Epithelial cell of esophagus (primary cell): ENCODE measurements at places on chromosomes 11 and 22.

DNA sequence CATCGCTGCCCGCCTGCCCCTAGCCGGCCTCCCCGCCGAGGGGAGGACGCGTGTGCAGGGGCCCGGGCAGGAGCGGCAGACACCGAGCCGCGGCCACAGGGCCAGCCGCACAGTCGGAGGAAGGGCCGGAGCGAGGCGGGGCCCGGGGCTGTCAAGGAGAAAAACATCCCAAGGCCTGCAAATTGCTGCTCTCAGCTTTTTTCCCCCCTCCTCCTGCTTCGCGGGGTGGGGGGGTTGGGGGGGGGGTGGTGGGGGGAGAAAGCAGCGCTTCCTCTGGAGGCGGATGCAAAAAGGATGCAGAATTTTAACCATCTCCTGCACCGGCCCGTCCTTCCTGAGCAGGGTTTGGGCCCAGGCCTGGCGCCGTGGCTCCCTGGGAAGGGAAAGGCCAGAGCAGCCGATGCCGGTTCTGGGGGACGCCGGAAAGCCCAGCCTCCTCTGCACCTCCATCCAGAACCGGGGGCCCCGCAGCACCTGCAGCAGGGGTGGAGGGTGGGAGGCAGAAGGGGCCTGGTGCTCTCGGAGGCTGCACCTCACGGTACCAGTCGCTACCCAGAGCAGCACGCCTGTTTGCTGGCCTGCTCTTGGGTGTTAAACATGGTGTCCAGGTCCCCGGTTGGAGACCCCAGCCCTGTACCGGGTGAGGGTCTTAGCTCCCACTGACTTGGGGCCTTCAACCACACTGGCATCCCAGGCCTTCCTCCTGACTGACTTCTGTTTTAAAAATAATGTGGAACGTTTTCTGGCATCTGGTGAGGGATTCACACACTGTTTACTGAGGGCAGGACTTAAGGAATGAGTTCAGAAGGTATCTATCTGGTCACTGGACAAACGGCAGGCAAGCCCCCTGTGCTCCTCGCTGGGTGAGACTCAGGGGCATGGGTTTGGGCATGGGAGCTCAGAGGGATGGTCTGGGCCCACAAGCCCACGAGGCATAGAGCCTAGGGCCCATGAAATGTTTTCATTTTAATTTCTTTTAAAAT, 77.4 kb upstream of the WNT7B start:
- peak; percentile 54 for DNase-seq

DNA sequence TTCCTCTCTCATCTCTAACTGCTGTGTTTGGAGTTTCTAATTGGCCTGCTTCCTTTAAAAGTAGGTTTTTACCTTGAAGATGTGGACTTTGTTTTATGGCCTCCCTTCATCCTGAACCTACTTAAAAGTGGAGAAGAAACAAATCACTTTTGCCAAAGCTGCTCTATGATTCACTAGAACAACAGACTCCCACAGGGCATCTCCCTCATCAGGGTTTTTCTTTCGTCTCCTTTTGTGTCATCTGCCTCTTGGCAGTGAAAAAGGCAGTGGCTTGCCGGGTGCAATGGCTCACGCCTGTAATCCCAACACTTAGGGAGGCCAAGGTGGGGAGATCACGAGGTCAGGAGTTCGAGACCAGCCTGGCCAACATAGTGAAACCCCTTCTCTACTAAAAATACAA, 186.6 kb upstream of the MTNR1B start:
- no peak for DNase-seq

DNA sequence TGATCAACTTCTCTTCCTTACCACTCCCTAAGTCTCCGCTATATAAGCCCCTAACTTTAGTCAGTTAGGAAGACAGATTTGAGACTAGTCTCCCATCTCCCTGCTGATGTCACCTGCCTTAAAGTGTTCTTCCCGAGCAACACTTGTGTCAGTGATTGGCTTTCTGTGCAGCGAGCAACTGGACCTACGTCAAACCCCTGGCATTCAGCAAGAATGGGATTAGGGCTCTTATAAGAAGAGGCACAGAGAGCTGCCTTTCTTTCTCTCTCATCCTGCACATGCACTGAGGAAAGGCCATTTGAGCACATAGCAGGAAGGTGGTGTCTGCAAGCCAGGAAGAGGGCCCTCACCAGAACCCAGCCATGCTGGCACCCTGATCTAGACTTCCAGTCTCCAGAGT, 116.6 kb upstream of the THY1 start:
- no peak for DNase-seq

GRCh38 chr22:19974268-19974861, 32.7 kb upstream of the TXNRD2 start:
- DNase-seq, result peak; percentile 35

GRCh38 chr11:3893311-3893710, 37.8 kb downstream of the STIM1 start:
- DNase-seq, result no peak

DNA sequence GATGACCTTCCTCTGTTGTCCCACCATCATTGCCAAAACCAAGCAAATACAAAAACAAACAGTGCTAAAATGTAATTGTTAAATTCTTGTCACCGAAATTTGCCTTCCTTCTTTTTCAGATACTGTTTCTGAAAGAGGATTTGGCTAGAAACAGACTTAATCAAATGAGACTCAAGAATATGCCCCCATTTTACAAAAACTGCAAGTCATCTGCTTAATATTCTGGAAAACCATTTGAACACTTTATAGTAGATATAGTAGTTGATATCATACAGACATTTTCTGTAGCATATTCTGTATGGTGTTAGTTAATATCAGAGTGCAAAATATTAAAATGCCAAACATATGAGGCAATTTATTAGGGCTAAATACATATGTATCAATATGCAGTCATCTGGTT, 3.5 kb downstream of the OR5M1 start:
- DNase-seq, result no peak

- no peak for DNase-seq
Measured at GRCh38 chr11:118657238-118657637, 22.2 kb downstream of the TREH start.

DNA sequence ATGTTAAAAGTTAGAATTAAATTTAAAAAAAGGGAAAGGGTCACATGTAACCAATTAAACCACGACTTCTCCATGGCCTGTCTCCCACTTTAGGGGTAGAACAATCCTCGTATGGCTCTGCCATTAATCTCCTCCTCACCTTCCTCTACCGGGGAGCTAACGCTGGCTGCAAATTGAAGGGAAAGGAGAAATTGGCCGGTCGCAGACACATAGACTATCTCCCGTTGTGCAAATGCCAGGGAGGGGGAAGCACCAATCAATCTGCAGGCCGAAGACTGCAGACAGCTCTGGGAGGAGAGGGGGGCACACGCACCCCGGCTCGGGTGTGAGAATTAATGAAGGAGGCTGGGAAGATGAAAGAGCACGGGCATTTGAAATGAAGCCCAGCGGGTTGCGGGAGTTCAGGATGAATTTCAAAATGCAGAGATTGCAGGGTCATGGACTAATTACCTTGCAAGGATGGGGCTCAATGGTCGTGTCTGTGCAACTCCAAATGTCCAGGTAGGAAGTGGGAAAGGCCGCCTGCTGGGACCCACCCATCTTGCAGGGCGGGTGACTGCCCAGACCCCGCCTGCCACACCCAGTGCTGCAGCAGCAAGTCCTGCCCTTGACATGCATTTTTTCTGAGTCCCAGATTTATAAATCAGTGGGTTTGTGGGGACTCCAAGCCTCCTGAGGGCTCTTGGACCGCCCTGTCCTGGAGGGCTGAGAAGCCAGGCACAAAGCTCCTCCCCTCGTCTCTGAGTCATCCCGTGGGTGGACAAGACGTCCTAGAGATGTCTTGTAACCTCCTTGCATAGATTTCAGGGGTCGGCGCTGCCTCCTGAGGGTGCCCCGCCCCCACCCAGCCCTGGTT, 534.2 kb downstream of the TBC1D22A start:
- no peak for DNase-seq

DNA sequence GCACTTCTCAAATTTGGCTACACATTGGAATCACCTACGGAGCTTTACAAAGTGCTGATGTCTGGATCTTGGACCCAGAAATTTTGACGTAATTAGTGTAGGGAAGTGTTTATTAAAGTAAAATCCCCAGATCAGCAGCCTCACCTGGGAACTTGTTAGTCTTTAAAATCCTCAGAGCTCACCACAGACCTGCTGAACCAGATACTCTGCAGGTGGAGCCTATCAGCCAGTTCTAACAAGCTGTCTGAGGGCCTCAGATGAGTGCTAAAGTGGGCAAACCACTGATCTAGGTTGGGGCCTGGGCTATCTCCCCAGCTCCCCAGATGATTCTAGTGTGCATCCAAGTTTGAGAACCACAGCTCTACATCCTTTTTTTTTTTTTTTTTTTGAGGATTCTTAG, 436.0 kb downstream of the ETS1 start:
- peak; percentile 32 for DNase-seq

GRCh38 chr11:71381781-71382505, 66.2 kb downstream of the DHCR7 start:
- DNase-seq, result no peak

GRCh38 chr22:40449676-40450035, 79.3 kb downstream of the SGSM3 start:
- peak; percentile 25 for DNase-seq

GRCh38 chr22:23884140-23884539, 10.0 kb upstream of the MIF start:
- no peak for DNase-seq

- peak; percentile 80 for DNase-seq
Measured at GRCh38 chr11:38460896-38461295, 1862.9 kb upstream of the RAG2 start.

DNA sequence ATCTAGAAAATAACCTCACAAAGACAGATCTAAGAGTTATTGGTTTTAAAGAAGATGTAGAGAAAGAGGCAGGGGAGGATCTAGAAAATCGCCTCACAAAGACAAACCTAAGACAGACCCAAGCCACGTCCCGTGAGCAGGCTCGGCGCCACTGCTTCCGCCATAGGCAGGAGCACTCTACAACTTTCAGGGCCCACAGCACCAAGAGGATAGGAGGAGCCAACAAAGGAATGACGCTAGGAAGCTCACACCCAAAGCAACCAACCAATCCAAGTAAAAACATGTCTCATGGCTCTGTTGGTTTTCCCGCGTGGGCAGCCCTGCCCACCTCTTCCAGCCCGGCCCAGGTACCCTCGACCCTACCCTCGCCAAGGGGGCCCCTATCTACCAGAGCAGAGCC, 4167.4 kb upstream of the OR11H1 start:
- DNase-seq, result no peak

GRCh38 chr11:34680206-34680605, 59.3 kb downstream of the EHF start:
- peak; percentile 79 for DNase-seq

DNA sequence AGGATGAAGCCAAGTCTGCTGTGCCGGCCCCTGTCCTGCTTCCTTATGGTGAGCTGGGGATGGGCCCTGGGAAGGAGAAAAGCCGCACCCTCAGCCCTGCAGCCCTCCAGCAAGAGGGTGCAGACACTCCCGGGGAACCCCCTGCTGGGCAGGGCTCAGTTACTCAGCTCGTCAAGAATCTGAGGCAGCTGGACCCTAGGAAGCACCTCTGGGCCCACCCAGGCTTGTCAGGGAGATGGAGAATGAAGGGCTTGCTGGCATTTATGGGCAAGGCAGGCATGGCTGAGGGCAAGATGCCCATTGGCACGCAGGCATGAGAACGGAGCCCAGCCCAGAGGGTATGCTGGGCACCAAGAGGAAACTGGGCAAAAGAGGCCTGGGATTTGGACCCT, 12.9 kb downstream of the RELT start:
- DNase-seq, result peak; percentile 44

DNA sequence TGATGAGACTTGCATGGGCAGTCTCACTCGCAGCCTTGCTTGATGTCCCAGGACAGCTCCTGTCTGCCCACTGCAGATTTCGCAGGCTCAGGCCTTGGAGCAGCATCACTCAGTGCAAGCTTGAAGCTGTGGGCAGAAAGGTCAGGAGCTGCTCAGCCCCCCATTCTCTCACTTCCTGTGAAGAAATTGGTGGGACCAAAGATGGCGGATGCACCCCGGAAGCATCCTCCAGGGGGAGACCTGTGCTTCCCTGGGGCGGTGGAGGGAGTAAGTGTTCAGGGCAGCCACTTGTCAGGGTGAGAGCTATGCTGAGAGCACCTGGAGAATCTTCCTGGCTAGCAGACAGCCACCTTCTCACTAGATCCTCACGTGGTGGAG, 11.3 kb downstream of the PLAAT2 start:
- DNase-seq, result no peak

- peak; percentile 91 for DNase-seq
Measured at GRCh38 chr11:102685338-102685737, 20.2 kb downstream of the MMP27 start.

DNA sequence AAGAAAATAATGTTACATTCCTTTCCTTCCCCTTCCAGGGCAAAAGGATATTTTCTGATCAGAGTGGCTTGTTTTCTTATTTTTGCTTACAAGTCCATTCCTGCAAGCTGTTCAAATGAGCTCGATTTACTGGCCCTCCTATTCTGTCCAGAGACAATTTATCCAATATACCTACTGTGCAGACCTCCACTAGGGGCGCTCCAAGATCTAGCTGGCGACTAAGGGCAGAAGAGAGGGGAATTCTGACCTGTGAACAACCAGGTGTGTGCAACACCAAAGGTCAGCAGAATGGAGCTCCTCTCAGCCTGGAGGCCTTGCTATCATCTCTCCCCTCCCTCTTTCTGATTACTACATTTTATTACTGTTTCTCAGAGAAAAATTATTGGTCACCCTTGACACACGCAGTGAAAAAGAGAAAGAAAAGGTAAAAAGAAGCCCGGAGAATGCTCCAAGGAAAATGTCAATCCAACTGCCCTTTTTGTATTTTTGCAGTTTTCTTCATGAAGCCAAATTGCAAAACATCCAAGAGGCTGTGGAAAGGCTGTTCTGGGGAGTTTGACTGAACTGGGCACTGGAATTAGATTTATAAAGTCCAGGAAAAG, 3.2 kb downstream of the SEZ6L start:
- DNase-seq, result peak; percentile 34

DNA sequence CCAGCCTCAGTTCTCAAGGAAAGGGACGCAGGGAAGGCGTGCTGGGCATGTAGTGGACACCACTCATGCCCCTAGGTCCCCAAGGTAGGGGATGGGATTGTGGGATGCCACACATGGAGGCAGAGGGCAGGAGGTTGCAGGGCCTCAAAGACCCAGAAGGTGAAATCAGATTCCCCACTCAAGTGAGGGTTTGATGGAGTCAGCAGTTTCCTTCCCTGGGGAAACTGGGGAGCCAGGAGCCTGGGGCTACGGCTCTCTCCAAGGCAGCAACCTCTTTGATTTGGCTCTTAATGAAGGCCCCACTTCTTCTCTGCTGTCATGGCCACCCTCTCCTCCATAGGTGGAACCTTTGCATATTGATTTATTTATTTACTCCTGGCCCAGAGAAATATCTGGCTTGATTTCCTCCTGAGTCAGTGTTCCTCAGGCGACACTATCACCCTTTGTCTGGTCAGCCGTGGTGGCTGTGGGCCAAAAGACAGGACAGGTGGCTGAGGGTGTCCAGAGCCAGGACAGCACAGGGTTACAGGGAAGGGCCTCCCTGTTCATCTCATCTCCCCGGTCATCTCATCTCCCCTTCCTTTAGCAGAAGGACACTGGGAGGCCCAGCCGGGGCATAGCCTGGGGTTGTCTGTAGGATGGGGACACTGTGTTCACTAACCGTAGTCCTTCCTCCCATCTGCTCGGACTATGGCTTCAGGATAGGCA, 9.6 kb downstream of the GNAZ start:
- no peak for DNase-seq

DNA sequence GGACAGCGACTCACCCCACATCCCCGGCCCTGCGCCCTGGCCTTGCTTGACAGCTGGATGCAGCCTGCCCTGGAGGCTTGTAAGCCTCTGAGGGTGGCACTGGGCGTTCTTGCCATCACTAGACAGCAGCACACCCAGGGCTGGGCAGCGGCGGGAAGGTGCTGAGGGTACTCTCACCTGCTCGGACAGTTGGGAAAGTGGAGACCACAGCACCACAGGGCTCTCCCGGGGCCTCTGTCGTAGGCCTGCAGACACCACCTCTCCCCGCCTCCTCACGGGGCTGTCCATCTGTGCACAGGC, 18.8 kb upstream of the BRSK2 start:
- DNase-seq, result no peak
